IPS DF 6.9 (cell line): ENCODE measurements at places on chromosomes 1 and 21.

DNA sequence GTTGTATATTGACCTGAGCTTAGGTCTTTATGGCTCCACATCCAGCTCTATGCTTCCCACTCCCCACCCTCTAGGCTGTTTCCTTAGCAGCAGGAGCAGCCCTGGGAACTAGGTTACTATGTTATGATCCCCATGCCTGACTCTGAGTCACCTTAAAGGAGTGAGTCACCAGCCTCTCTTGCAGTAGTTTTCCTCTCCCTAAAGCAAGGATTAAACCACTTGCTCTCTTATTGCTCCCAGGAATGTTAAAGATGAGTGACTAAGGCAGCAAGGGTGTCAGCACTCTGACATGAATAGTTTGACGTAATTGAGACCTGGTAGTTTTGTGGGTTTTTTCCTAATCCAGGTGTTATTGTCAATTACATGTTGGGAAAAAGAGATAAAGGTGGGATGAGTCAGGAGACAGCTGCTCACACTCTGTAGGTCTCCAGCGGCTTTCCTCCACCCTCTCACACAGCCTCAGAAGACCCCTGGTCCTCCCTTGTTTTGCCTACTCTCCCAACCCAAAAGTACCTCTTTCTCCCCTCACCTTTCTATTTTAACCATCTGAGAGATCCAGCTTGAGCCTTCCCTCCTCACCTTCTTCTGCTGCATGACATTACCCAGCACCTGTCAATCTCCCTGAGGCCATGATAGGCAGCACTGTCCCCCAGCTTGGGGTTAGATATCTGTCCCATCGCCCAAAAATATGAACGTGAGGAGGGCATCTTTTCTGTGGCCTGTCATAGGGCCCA, 369.1 kb upstream of the VAMP3 start:
- DNase-seq = no peak

- no peak for DNase-seq
Measured at GRCh38 chr21:45087022-45087823, 12.8 kb downstream of the ADARB1 start.

DNA sequence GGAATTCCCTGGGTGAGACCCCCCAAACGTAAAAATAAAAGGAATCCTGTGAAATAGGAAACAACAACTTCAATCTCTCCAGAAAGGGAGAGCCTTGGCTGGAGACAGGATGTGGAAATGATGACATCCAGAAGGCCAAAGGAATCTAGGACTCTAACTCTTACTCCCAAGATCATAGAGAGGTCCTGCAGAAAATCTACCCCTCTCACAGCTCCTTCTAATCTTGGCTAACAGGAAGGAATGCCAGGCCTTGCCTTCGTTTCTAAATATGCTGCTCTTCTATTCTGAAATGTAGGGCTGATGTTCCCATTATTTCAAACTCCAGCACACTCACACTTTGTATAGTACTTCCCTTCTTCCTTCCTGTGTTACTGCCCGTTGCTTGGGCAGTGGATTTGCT, 40.7 kb downstream of the ARHGEF11 start:
- DNase-seq = no peak

DNA sequence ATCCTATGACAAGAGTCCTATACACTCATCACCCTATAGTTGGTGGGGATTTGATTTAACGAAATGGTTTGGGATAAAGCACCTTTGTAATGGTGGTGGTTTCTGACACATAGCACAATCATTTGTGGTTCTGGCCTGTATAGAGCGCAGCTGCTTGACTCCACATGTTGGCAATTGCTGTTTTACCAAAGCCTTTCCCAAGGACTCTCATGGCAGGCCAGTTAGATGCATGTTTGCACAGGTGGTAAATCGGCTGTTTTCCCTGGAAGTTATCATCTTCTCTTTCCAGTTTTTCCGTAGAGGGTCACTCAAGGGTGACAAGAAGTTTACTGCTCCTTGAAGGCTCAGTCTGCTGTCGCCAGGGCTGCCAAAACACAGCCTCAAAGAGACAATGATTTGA, 17.1 kb upstream of the XPR1 start:
- DNase-seq = no peak

- DNase-seq = no peak
Measured at GRCh38 chr1:245875581-245876261, 631.4 kb downstream of the SMYD3 start.

GRCh38 chr1:245378745-245379144, 224.0 kb downstream of the KIF26B start:
- DNase-seq = no peak

- no peak for DNase-seq
Measured at GRCh38 chr1:236507022-236507700, 16.6 kb upstream of the LGALS8 start.

- DNase-seq = no peak
Measured at GRCh38 chr1:77948841-77949424, 29.9 kb downstream of the FUBP1 start.

DNA sequence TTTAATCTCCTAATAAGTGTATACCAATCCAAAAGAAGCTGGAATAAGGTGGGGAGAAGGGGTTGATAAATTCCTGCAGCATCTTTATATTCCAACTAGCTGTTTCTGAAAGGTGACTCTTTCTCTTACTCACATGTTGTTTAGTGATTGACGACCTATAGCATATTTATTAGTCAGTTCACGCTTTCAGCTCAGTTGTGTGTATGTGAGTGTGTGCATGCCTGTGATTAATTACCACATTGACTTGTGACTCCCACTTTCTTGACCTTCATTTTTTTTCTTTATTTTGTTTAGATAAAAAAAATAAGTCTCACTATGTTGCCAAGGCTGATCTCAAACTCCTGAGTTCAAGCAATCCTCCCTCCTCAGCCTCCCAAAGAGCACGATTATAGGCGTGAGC, 44.4 kb downstream of the ATP2B4 start:
- no peak for DNase-seq

DNA sequence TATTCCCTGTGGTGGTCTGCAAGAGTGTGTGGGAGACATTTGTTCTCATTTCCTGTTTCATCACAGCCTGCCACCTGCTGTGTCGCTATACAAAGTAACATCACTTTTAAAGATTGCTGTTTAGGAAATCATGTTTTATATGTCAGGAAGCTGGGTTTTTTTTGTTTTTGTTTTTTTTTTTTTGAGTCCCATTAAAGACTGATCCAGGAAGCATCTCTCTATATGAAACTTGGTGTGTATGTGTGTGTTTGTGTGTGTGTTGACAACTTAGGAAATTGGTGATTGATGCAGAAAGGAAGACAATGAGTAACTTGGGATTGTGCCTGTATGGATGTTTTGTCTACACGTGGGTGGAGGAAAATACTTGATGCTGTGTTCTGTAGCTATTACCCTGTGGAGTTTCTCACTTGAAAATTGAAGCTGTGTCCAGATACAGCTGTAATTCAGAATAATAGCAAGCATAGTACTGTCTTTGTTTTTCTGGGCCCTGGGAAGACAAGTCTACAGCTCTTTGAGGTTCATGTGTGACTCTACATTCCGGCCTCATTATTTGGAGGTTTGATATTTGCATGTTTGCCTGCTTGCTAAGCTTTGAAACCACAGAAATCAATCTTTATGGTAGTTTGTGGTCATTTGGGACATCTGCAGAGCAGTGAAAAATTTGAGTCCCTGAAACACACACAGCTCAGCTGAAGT, 47.9 kb downstream of the LAMC1 start:
- no peak for DNase-seq

- DNase-seq = no peak
Measured at GRCh38 chr1:205633421-205633976, 1.7 kb upstream of the ELK4 start.

DNA sequence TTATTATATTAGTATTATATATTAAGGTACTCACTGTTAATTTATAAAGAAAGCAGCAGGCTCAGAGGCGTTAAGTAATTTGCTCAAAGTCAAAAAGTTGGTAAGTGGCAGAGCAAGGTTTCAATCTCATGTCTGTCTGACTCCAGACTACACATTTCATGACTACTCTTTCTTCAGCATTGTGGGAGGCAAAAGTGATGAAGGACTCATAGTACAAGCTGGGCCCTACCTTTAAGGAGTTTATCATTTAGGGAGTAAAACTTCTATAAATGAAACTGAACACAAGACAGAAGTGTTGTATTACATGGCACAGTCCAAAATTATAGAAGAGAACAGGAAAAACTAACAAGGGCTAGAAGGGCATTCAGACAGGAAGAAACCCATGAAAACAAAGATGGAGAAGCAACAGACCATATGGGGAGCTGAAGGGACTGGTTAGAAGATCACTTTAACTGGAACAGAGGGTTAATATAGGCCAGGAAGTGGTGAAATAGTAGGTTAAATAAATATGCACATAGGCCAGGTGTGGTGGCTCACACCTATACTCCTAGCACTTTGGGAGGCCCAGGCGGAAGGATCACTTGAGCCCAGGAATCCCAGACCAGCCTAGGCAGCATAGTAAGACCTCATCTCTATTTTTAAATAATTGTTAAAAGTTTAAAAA, 11.5 kb downstream of the SORT1 start:
- no peak for DNase-seq

DNA sequence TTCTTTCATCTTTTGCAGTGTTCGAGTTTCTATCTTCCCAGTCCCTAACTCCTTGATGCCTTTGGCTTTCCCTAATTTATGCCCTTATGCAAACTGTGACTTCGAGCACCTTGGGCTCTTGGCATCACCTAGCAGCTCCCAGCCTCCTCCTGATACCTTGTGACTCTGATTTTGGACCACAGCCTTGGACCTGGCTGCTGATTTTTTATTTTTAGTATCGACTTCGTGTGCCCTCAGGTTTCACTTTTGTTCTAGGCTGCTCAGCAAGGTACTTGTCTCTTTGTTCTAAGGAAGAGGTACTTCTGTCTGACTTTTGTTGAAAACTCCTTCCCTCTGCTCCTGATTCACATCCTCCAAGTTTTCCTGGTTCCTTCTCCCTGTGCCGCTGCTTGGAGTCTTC, 69.6 kb upstream of the KCNK1 start:
- no peak for DNase-seq

DNA sequence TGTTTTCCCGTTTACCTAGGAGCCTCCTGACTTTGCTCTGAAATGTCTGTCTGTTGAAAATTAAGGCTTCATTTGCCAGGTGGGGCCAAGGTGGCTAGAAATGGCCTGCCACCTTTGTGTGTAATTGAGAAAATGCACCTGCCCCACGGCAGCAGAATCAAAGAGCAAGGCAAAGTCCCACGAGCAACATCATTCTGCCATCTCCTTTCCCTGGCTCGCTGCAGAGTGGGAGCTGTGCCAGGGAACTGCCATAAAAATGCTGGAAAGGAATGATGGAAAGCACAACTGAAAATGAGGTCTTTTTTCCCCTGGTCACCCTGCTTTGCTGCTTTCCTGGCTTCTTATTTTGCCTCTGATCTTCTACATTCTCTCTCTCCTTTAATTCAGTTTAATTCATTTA, 5.5 kb upstream of the OLFML2B start:
- no peak for DNase-seq

GRCh38 chr1:109629372-109630030, 9.9 kb downstream of the AMPD2 start:
- no peak for DNase-seq

GRCh38 chr21:44293551-44294231, 6.2 kb upstream of the PFKL start:
- DNase-seq = no peak

GRCh38 chr1:173392895-173393658, 84.1 kb upstream of the PRDX6 start:
- DNase-seq = no peak

GRCh38 chr1:164635803-164636731, 77.1 kb downstream of the PBX1 start:
- no peak for DNase-seq

- DNase-seq = no peak
Measured at GRCh38 chr1:205287076-205287475, 34.5 kb downstream of the NUAK2 start.
